ENCODE measurements at places on chromosomes 7 and 10.

GRCh38 chr7:17580856-17581255 lies 282.4 kb downstream of the AHR start:
- DNase-seq = no peak

DNA sequence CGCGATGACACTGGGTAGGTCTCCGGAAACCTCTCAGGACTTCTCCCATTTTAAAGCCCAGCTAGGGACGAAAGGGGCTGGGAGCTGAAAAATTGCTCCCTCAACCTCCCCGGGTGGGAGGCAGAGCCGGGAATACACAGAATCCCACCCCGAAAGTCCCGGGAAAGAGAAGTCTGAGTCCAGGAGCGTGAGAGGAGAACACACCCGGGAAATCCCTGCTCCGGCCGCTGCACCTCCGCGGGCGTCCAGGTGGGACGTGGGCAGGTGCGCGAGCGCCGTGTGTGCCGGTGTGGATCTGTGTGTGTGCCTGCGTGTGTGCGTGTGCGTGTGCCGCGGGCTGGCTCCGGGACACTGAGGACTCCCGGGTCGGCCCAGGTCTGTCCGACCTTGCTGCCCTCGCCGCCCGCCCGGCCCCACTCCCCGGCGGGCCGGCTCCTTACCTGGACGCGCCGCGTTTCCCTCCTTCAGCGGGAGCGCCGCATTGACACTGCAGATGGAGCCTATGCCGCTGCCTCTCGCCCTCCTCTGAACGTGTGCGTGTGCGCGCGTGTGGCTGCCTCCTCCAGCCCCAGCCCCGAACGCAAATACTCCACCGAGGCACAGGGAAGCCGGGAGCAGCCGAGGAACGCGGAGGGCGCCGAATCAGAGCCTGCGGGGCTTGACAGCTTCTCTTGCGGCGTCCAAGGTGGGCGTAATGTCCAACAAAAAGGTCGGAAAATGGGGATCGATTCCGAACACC lies at the start of gene PLXNA4:
Gene PLXNA4 (minus strand): TSS at position 489 of the 739 bp plus-strand sequence. CDS start 67,777 bp downstream, outside the sequence.
- DNase-seq = no peak

DNA sequence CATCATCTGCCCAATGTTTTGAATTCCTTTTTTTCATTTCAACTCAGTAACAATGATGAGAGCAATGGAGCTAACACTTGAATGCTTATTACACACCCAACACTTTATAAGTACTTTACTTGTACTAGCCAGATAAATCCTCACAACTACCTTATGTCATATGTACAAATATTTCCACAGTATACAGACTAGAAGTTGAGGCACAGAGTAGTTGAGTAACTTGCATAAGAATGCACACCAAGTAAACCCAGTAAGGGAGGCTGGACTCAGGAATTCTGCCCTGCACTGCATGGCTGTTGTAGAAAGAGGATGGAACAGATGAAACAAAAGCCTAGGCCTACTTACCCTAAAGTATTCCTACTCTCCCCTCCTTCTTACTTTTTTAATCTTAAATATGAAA lies 15.8 kb downstream of the DPY19L1 start:
- no peak for DNase-seq

DNA sequence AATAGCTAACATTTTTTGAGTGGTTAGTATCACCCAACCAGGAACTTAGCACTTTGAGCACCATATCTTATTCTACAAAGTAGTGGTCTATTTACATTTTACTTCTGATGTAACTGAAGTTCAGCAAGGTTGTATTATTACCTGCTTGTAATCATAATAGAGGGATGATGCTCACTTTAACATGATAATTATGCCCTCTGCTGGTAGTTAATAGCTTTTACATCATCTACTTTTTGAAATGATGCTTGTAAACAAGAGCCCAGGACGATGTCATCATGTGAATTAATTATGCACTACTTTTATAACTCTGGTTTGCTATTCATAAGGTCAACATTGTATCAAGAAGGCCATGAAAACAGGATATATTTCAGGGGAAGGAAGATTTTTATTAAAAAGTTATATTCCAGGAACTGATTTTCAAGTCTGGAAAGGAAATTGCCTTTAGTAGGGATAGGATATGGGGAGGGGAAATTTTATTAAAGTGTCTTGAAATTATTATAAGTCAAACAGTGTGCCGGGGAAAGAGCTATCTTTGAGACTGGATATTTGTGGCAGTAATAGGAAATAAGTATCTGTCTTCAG lies 80.3 kb upstream of the SCIN start:
- no peak for DNase-seq

DNA sequence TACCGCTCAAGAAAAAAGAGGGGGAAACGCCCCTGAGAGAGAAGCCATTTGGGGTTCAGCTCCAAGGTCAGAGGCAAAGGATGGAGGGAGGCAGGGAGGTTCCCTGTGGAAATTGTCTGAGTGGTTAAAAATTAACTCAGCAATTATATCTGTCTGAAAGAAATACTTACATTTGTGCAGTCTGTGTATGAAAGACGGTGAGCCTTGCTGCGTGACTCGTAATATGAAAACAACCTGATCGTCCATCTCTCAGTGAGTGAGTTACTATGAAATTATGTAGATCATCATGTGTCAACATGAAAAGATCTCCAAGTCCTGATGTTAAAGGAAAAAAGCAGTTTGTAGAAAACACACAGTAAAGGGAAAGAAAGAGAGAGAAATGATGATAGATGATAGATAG lies 67.2 kb upstream of the FAM204A start:
- DNase-seq = no peak

- DNase-seq = no peak
These were observed 35.2 kb downstream of the KCNMA1 start for GRCh38 chr10:77602231-77602912.

DNA sequence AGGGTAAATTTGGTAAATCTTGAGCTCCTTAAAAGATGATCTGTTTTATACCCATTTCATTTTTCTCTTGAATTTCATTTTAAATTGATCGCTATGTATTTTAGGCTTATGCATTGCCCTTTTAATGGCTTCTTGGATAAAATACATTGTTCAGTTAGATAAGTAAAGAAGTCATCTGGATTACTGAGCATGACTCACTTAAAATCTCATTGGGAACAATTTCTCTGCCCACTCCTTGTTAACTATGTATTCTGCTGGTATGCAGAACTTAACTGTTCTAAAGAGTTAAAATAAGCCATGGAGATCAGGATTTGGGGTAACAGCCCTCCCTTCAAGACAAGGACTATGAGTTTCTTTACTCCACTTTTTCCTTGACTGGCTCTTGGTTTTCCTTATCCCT lies 134.2 kb downstream of the SND1 start:
- DNase-seq = no peak

DNA sequence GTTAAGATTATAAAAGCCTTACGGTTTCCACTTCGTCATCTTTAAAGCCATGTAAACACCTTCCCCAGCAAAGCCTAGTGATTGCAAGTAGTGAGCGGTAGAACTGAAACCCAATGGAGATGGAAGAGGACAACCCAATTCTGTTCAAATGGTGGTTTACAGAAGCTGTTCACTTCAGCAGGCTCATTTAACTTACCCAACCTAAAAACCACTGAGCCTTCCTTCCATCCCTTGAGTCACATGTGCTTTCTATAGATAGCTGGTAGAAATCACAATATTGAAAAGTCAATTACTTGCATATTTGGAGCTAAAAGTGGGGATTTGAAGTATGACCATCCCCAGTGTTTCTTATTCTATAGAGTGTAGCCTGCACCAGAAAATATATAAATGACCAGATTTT lies 667.7 kb downstream of the SUGCT start:
- no peak for DNase-seq

- DNase-seq = no peak
These were observed 11.6 kb downstream of the RPS24 start for GRCh38 chr10:78045237-78045636.

- peak; percentile 45 for DNase-seq
These were observed 607.2 kb upstream of the MGMT start for GRCh38 chr10:128859738-128860386.

DNA sequence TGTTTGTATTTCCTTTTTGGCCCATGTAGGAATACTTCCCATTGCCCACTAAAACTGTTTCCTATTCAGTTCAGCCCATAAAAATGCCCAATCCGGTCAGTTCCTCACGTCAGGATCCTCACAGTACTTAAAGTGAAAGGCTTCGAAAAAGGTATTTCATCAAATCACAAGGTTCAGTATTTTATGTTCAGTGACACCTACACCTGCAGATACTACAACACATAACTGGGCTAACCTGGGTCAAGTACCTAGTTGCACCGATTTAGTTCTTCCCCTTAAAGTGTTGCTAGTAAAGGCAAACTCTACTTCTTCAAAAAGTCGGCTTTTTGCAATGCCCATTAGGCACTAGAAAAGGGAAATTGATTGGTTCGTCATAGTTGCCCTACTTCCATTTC lies 1.1 kb downstream of the SNX13 start:
- no peak for DNase-seq

DNA sequence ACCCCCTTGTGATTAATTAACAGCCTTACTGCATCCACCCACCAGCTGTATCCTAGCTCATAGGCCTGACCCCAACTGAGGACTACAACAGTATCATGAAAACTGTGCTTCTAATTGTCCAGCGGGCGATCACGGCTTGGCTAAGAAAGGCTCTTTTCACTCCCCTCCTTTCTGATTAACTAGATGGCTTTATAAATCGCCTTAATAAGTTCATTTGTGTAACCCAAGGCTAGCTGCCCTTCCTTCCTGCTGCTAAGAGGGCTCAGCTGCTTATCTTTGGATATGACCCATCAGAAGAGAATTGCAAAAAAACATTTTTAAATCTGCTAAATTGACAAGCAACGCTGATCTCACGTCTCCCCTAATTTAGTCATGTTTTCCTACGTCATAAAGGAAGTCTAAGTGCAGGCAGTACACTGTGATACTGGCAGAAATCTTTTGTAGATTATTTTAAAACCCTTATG lies 163.0 kb upstream of the LAMB4 start:
- DNase-seq = no peak

GRCh38 chr7:40223451-40224127 lies 88.8 kb downstream of the SUGCT start:
- DNase-seq = no peak

- no peak for DNase-seq
These were observed 282.8 kb downstream of the GATA3 start for GRCh38 chr10:8337332-8337651.

DNA sequence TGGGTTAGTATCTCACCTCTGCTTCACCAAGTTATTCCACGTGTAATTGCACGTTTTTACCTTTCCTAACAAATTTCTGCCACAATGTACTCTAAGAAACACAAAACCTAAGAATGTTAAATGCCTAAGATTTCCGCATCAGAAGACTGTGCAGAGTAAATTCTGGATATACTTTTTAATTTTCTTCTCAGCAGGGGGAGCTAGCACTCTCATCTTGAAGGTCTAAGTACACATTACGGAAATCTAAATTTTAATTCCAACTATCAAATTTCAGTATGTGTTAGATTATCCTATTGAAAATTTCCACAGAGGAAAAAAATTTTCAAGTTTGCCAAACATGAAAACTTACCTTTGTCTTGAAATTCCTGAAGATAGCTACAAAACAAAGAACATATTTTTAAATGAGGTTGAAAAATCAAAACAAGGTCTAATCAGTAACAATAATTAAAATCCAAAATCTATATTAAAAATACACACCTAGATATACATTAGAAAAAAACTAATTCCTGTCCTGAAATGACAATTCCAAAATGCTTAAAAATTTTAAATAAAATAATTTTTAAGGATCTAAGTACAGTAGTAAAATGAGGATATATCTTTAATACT lies 10.5 kb downstream of the SKAP2 start:
- no peak for DNase-seq

GRCh38 chr10:102502337-102503151 lies at the start of gene ACTR1A:
Gene ACTR1A (minus strand): TSS chr10:102502712. CDS start chr10:102502647, 65 bp downstream.
- peak; percentile 97 for DNase-seq

- no peak for DNase-seq
These were observed 93.7 kb upstream of the RPA3 start for GRCh38 chr7:7812112-7812511.

GRCh38 chr7:42049761-42050160 lies 187.2 kb downstream of the GLI3 start:
- DNase-seq = no peak

DNA sequence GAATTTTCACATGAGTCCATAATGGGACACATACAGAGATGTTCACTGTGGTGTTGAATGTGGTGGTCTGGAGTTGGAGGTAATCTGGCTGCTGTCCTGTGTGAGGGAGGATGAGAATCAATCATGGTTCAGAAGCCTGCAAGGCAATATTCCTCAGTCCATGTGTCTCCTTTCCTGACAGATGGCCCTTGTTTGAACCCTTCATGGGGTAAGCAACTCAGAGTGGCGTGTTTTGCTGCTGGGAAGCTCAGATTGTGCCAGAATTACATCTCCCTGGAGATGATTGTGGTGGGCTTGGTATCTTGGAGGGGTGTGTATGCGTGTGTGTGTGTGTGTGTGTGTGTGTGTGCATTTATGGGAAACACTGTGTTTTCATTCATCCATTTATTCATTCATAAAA lies 44.5 kb upstream of the COMTD1 start:
- no peak for DNase-seq

DNA sequence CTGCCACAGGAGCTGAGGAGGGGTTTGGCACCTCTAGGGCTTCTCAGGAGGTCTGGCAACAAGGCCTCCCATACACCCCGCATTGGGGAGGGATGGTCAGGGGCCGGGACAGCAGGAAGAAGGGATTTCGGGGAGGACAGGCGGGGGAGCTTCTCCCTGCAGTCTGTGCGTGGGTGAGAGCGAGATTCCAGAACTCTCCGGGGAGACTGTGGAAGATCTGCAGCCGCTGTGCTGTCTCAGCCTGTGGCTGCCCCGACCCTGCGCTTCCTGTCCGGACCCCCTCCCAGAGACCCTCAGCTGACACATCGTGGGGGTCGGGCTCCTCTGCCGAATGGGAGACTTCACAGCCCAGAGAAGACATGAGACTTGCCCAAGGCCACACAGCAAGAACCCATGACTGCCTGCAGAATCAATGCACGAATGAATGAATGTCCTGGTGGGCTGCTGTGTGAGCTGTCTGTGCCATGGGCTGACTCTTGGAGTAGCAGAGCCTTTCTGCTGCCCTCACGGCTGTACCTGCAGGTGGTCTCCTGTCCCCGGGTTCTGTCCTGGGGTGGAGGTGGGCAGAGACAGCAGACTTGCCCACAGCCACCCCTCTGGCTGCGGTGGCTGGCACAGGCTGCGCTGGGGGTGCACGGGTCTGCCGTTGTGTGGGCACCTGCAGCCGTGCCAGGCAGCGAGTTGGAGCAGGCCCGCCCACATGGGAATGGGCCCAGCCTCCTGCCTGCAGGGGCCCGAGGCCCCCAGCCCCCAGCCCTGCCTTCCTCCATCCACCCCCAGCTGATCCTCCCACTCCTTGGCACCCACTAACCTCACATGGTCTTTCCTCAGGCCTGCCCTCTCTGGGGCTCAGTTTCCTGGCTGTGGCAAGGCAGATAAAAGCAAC lies 16.3 kb upstream of the LFNG start:
- DNase-seq = no peak

GRCh38 chr7:1865571-1866255 lies 195.6 kb downstream of the ELFN1 start:
- no peak for DNase-seq

DNA sequence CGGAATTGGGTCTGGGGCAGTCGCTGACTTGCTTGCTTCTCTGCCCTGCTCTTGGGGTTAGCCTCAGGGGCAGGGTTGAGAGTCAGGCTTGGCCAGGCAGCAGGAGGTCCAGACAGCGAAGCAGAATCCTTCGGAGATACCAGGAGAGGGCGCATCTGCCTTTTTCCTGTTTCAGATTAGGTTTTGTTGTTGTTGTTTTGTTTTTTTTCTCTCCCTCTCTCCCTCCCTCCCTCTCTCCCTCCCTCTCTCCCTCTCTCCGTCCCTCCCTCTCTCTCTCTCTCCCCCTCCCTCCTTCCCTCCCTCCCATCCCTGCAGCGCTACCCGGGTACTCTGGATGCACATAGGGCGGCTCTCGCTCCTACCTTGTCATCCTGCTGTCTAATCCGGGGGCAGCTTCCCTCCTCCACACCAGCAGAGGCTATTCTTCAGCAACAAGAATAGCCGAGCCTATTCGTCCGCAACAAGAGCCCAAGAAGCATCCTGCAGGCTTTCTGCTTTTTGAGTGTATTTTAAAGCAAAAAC lies 758 bp upstream of the OPTN start:
- peak; percentile 62 for DNase-seq
